ENCODE measurements at places on chromosomes 13 and 19.

DNA sequence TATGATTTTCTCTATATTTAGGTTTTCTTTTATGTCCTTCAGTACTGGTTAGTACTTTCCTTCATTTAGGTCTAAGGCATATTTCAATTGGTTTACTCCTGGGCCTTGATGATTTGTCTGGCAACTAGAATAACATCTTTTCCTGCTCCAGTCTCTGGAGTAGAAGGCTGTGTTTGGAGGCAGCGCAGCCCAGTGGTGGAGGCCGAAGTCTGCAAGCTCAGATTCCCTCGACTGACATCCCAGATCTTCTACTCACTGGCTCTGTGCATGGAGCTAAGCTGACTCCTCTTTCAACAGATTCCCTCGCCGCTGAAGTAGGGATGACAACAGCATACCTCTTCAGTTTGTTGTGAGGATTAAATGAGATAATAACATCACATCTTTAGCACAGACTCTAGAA, 141.0 kb downstream of the RAP2A start:
- DNase-seq: no peak

DNA sequence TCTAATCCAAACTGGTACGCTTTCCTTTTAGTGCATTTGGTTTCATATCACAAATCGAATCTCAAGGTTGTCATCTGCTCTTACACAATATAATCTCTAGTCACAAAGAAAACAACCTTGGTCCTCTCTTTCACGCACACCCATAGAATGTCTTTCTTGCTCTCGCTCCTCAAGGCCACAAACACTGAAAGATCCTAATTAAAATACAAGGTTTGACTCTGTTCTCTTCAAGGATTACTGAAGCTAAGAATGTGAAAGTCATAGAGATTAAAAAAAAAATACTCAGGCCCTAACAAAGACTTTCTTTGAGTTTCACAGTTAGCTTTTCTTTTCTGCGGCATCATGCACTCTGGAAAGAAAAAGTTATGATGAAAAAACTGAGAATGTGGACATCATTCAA, 891.5 kb downstream of the EFNB2 start:
- no peak for DNase-seq

GRCh38 chr13:112447306-112447705, 71.2 kb downstream of the SPACA7 start:
- no peak for DNase-seq

DNA sequence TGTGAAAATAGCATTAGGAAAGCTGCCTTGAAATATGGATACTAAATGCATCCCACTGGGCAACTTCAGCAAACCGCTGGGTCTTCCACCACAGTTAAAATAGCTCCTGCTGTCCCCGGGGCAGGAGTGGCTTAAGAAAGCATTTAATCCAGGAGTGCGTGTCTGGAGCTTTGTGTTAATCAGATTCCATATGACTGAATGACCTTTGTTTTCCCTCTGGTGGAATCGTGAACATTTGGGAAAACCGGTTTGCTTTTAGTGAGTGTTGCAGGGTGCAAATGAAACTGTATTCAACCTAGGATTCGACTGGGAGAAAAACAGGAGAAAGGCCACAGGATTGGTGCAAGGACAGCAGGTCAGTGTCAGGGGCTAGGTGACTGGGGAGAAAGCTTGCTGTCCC, 237.6 kb upstream of the MAB21L1 start:
- DNase-seq: no peak

- DNase-seq: no peak
Observed at GRCh38 chr19:49149652-49150105, 5.5 kb downstream of the HRC start.

DNA sequence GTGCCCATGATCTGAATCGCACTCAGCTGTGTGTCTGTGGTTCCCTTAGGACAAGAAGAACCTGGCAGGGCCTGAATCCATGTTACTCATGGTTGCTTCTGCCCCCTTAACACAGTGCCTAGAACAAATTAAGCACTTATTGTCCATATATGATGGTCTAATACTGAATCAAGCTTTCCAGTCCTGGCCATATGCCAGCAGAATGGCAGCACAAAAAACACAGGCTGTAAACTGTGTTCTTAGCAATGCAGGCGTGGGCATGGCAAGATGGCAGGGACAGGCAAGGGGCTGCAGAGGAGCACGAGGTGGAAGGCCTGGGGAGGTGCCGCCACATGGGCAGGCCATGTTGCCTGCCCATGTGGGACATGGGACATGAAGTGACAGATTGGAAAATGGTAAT, 68.2 kb downstream of the LATS2 start:
- no peak for DNase-seq

DNA sequence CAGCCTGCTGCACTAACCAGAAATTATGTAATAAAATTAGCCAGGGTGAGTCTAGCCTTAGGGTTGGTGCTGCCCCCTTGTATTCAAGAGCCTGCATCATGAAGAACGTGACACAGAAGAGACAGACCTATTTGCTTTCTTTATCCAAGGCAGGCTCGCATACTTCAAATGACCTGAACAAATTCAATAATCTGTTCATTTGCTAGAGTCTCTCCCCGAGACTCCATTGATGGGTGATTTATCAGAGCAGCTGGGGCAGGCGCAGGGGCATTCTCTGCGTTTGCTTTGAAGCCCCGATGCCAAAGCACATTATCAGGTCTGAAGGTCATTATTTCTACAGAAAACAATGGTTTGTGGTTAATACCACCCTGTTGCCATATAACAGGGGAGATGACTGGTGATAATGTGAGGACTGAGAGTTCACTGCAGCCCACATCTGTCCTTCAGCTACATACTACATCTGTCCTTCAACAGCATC, 520.3 kb downstream of the DIAPH3 start:
- no peak for DNase-seq

- DNase-seq: no peak
Observed at GRCh38 chr19:30670011-30670329, 297.8 kb downstream of the ZNF536 start.

- no peak for DNase-seq
Observed at GRCh38 chr13:50309318-50309717, 294.1 kb downstream of the KCNRG start.

GRCh38 chr13:32224916-32225315, 90.2 kb downstream of the ZAR1L start:
- no peak for DNase-seq

DNA sequence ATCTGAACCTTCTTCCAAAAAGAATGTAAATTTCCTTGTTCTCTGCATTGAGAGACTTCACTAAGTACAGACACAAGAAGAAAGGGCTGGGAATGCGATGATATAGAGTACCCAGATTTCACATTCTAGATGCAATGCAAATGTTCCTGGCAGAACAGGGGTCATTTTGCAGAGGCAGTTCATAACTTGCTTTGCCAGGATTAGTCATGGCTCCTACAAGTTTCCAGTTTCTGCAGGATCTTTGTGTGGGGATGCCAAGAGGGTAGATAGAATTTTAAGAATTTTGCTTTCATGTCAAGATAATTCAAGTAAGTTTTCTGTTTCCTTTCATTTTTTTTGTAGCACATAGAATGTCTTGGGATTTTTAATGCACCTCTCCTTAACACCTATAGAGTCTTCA, 181.2 kb downstream of the FGF9 start:
- no peak for DNase-seq

DNA sequence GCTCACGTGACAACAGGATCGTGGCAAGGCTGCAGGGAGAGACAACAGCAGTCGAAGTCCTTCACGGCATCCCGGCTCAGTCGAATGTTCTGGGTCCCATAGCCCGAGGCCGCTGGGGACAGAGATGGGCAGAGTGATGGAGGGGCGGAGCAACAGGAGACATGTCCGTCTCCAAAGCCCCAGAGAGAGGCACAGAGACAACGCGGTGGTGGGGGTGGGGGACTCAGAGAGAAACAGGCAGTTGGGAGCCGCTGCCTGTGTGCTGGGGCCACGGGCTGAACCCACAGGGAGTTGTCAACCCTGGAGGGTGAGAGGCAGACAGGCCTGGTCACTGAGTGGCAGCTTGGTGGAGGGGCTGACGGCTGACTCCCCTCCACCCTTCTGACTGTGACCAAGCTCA, 20.4 kb downstream of the NOSIP start:
- peak; percentile 46 for DNase-seq

- no peak for DNase-seq
Observed at GRCh38 chr19:37991176-37991835, 84.3 kb downstream of the SIPA1L3 start.

DNA sequence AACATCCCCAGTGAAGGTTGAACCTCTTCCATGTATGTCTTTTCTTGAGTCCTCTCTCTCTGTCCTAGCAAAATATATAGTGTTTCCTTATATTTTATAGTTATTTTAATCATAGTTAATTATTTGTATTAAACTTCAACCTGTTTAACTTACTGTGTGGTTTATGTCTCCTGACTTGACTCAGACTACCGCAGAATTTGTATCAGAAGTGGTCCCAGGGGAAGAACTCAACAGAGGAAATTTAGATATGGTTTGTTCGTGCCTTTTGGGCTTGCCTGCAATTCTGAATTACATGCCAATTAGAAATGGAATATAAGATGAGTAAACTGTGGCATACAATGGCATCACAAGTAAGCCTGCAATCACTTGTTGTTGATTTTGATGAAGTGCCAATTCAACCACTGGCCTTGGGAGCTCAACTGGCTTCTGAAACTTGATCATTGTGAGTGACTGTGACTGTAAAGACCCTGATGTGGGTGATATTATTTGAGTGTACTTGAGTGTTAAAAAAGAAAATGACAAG, 1459.5 kb upstream of the PCDH20 start:
- DNase-seq: no peak

- no peak for DNase-seq
Observed at GRCh38 chr13:57813651-57814050, 182.1 kb downstream of the PCDH17 start.

- no peak for DNase-seq
Observed at GRCh38 chr19:44820648-44821609, 12.0 kb downstream of the BCAM start.

DNA sequence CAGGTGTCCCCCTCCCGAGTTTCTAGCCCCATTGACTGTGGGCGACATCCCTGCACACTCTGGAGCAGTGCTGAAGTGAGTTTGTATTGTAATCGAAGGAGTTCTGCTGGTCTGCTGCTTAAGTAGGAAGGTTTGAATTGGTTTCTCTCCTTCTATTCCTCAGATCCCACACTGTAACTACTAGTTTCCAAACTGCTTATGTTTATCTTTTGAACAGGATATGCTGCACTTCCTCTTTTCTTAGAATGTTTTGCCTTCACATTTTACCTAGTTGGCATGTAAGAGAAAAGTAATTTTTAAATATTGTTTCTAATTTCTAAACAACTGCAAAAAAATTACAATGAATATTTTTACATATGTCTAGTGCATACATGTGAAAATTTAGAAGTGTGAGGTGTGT, 511.8 kb downstream of the KLF12 start:
- DNase-seq: no peak

DNA sequence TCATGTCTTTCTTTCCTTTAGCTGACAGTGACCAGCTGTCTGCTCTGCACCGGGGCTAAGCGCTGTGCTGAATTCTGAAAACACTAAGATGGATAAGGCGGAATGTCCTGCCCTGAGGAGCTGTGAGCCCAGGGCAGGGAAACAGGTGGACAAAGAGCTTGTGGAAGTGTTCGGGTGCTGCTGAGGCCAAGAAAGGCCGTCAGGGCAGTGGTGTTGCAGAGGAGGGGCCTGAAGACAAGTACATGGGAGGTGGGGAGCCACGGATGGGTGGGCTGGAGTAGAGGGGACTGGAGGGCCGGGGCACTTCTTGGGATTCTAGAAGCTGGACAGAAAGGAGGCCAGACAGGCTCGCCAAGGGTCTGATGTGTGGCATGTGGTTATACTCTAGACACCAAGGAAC, 66.2 kb upstream of the GPR183 start:
- DNase-seq: no peak

GRCh38 chr19:40228346-40228745, 1.9 kb upstream of the CCNP start:
- no peak for DNase-seq

DNA sequence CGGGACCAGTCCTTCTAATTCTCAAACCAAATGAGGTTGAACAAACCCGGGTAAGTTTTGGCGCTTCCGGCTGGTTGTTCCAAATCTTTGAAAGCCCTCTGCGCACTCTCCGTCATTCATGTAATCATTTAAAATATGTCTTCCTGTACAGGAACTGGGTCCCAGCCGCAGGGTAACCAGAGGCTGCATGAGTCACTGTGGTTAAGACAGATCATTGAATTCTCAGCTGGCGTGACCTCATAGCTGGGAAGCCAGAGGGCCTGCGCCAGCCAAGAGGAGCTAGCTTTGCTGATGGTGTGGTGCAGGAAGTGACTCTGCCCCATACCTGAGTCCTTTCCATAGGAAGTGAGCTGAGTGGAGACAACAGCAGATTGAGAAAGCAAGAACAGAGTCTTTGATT, 135.2 kb downstream of the TSHZ3 start:
- peak; percentile 93 for DNase-seq

DNA sequence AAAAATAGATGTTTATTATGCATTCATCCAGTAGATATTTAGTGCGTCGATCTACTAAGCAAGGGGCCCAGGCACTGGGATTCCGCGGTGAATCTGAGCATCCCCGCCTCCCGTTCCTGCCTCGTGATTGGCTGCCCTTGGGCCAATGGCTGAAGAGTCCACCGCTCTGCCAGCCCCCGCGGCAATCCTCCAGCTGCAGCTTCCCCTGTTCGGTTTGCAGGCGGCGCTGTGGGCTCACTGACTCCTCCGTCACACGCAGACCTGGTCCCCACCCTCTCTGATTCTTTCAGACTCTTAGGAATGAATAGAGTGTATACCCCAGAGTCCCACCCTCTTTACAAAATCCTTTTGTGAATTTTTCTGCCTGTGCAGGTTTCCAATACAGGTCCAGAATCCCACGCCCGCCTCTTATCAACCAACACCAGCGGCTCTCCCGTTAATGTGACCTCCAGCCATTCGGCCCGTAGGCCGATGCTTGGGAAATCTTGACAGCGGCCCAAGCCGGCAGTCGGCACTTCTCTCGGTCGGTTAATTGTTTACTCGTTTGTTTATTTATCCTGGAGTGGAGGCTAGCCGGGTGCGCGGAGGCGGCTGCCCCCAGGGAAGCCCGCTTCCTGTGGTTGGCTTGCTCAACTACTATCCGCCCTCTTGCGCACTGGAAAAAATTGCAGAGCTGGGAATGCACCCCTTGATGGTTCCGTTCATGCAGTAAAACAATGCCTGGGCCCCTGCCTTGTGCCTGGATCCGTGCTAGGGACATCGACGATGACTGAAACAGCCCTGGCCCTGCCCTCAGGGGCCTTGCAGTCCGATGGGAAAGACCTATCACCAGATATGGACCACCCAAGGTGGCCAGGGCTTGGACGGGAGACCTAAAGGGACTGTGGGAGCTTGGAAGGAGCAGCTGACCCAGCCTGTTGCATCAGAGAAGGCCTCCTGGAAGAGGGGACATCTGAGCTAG, 4.5 kb upstream of the ARHGAP35 start:
- peak; percentile 96 for DNase-seq

DNA sequence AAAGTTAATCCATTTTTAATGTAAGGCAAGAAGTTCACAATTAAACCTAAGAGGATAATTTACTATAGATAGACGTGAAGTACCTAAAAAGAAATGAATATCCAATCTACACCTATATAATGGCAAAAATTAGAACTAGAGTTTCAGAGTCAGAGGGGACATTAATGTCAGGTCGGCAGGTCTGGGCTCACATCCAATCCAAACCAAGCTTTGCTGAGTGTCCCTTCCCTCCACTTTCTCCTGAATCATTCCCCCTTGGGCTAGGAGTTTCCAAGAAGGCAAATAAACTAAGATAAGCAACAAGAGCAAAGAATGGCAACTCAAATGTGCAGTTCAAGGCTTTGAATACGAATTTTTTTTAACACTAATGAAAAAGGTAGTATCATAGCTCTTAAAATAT, 2.9 kb downstream of the FLT3 start:
- DNase-seq: no peak
